Kidney tubule cell (primary cell): ENCODE measurements at places on chromosomes 13 and 19.

GRCh38 chr13:94280349-94280748, 199.1 kb downstream of the DCT start:
- peak; percentile 59 for DNase-seq

DNA sequence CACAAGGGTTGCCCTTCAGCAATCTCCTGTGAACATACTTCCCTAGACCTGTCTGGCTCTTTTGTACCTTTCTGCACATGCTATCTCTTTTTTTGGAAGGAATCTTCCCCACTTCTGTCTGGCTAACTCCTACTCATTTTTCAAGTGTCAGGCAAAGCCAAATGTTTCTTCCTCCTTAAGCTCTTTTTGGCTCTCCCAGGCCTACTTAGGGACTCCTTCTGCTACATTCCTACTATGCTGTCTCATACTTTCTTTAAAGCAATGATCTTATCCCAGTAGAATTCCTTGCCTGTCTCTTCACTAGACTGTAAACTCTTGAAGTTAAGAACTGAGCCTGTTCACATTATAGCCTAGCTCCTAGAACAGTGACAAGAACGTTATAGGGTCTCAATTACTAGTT, 114.9 kb upstream of the WASF3 start:
- DNase-seq: peak; percentile 48

DNA sequence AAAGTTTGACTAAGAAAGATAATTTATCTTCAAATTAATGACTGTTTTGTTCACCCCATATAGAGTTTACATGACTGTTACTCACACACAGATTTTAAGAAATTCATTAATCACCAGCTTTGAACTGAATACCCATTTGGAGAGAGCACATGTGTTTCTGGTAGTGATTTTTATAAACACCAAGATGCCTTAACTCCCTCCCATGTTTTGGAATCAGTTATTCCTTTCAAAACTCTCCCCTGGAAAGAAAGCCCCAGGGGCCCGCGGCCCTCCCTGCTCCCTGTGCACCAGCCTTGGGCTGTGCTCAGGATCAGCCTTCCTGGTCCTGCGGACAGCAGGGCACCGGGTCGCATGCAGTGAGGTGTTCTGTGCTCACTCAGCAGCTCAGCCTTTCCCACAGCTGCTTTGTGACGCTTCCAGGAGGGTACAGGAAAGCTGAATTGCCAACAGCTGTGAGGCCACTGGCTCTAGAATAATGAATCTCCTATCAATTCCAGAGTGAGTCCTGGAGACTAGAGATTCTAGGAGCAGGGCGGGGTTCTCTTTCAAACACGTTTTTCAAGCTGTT, 483.2 kb downstream of the EFNB2 start:
- no peak for DNase-seq

- no peak for DNase-seq
Observed at GRCh38 chr19:41755328-41755913, at the start of gene CEACAM6. CEACAM6 (plus strand) TSS chr19:41755530; CDS start chr19:41755639, 109 bp downstream.

DNA sequence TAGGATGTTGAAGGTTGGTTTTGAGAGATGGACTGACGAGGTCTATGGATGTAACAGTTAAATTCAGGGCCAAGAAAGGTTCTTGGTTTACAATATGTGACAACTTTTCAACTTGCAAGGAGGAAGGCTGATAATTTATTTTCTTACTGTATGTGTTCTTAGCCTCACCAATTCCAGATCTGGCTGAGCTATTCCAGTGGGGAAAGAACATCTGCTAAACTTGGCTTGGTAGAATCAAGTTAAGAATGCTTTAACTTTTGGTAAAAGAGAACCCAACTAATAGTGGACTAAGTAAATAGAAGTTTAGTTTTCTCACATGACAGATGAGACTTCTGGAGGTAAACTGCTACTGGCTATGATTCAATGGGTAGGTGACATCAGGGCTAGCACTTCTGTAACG, 222.9 kb downstream of the KLF5 start:
- no peak for DNase-seq

GRCh38 chr13:97348569-97349100, 85.3 kb upstream of the RAP2A start:
- no peak for DNase-seq

- no peak for DNase-seq
Observed at GRCh38 chr13:95209109-95209508, 92.1 kb downstream of the ABCC4 start.

- peak; percentile 67 for DNase-seq
Observed at GRCh38 chr13:39779337-39780265, 124.1 kb downstream of the COG6 start.

DNA sequence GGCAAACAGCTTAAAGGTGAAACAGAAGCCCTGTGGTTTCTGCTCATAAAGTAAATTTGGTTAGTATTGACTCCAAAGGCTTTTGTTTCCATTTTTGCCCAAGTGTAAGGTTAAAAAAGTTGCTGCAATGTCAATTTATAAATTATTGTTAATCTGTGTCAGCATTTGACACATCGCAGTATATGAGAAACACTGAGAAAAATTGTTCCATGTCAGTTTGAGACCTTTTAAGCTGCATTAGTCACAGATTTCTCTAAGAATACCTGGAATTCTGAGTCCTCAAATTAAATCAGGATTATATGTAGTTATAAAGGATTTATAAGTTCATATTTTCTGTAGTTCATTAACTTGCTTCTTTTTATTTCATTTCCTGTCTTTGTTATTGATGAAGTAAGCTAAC, 78.8 kb downstream of the FGF14 start:
- DNase-seq: no peak

- DNase-seq: no peak
Observed at GRCh38 chr19:13082192-13083007, 20.3 kb downstream of the LYL1 start.

GRCh38 chr13:107669391-107669993, 545.8 kb downstream of the LIG4 start:
- peak; percentile 11 for DNase-seq

GRCh38 chr19:40862785-40863184, 12.5 kb upstream of the CYP2A6 start:
- DNase-seq: no peak

GRCh38 chr19:3275583-3276340, 51.3 kb downstream of the CELF5 start:
- DNase-seq: peak; percentile 75

- DNase-seq: peak; percentile 85
Observed at GRCh38 chr19:2962018-2962670, 15.2 kb upstream of the TLE6 start.

DNA sequence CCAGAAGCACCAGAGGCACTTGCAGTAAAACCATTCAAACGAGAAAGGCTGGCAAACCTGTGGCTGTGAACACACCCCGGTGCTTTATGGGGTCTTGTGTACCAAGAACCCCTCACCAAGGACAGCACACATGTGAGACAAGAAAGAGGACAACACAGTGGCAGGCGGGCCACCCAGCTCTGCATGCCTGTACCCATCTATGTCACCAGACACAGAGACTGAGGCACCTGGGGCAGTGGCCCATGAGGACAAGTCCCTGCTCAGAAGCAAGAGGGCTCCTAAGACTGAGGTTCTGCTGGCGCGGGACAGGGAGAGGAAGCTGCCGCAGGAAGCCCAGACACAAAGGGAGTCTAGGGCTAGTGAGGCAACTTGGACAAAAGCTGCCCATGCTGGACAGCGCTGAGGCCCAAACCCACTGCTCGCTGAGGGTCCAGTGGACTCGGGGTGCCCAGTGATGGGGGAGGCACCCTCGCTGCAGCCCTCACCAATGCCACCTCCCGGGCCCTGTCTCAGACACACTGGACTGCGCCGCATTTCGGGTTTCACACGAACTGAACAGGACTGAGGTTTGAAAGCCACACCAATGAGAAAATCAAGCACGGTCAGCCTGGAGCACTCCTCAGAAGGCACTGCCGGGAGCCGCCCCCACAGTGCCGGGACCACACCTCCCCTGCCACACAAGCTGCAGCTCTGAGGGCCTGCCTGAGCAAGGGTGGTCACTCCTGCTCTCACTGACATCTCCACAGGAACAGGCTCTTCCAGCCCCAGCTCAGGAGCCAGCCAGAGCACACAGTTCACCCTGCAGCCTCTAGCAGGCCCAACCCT, 232.7 kb downstream of the TUBA3C start:
- no peak for DNase-seq

GRCh38 chr13:48595431-48596429, 58.0 kb upstream of the CYSLTR2 start:
- peak; percentile 87 for DNase-seq

GRCh38 chr13:37534181-37534580, 64.4 kb downstream of the POSTN start:
- no peak for DNase-seq

GRCh38 chr13:60411983-60412382, 15.0 kb downstream of the TDRD3 start:
- no peak for DNase-seq

- no peak for DNase-seq
Observed at GRCh38 chr19:2221250-2221831, 14.8 kb downstream of the PLEKHJ1 start.

- DNase-seq: peak; percentile 62
Observed at GRCh38 chr19:10219678-10220077, 11.5 kb downstream of the S1PR2 start.

GRCh38 chr13:26677156-26677555, 83.4 kb downstream of the GPR12 start:
- no peak for DNase-seq

DNA sequence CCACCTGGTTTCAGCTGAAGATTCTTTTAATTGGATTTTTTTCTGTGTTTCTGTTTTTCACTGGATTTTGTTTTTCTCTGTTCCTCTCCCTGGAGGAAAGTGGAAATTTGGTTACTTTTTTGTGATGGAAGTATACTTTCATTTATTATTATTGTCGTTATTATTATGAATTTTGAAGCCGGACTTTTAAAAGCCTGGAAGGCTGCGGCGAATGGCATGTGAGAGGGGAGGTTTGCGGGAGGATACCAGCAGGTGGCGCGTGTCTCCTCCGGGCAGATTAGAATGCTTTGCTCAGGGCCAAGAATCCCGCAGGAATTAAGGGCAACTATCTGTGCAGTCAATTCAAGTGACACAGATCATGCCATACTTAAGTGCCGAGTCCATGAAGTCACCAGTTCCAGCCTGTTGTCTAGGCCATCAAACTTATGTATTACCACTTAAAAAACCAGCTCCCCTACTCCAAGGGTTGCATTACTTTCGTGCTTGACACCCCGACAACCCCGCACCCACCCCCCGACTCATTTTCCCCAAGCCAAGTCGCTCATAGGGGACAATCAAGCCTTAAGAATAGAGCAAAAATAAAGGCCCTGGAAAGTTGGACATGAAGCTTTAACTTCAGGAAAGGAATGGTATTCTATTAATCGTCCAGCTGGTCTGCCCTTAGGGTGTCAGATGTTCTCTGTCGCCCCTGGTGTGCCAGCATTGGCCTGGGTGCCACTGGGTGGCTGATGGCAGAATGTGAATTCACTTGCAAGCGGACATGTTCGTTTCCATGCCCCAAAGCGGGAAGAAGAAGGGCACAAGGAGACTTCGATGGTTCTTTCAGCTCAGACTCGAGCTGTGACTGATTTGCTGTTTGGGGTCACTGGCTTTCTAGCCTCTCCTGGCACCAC, 1.3 kb upstream of the LRCH1 start:
- DNase-seq: peak; percentile 90

GRCh38 chr13:74203576-74203975, 69.4 kb upstream of the KLF12 start:
- DNase-seq: no peak

- peak; percentile 3 for DNase-seq
Observed at GRCh38 chr19:22421797-22422196, 349 bp downstream of the ZNF98 start.

DNA sequence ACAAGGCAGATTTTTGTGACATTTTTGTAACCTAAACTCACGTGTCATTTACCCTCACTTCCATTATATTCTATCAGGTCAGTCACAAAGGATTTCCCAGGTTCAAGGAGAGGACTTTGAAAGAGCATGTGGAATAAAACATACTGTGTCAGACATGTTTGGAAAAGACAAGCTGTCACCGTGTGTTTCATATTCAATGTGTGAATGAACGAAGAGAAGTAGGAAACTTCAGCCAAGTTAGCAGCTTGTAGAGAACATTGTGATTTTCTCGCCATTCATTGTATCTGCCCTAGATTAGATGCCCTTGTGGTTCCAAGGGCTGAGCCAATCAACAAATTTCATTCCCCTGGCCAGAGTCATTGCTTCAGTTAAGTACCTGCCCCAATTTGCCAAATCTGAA, 2288.9 kb upstream of the PCDH20 start:
- DNase-seq: no peak

GRCh38 chr13:109758937-109759480, 27.4 kb downstream of the IRS2 start:
- no peak for DNase-seq

- no peak for DNase-seq
Observed at GRCh38 chr13:40207001-40207478, 459.4 kb downstream of the FOXO1 start.

DNA sequence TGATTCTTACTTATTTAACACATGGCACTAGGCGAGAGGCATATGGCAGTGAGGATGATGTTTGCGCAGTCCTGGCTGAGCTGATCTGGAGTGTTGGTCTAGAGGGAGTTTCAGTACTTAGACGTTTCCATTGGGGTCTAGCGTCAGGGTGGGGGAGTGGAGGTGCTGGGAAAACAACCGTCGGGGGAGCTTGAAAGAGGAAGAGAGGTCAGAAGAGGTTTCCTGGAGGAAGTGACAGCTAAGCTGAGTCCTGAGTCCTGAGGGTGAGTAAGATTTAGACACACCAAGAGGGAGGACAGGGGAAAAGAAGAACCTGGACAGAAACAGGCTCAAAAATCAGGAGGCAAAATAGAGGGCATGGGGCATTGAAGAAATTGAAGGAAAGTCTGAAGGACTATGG, 81.4 kb downstream of the ALOX5AP start:
- no peak for DNase-seq

GRCh38 chr13:38661010-38661675, 25.7 kb upstream of the FREM2 start:
- DNase-seq: peak; percentile 43

GRCh38 chr13:46643165-46643777, 90.3 kb downstream of the LRCH1 start:
- no peak for DNase-seq

GRCh38 chr13:32748305-32748704, 162.1 kb downstream of the PDS5B start:
- no peak for DNase-seq

DNA sequence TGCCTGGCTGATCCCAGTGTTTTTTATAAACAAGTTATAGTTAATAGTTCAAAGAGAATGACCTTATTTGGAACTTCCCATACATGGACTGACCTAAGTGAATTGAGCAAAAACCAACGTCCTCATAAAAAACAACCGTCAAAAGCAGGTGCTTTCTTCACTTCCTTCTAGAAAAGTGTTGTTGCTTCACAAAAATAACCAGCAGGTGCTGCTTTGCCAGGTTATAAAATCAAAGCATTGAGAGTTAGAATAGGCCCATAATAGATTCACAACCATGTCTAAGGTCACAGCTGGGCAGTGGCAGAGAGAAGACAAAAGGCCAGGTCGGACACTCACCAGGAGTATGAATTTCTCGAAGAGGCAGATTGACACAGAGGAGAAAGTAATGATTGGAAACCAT, 9.5 kb downstream of the RUBCNL start:
- DNase-seq: no peak

GRCh38 chr19:2983351-2984214, 6.2 kb downstream of the TLE6 start:
- peak; percentile 53 for DNase-seq
